ENCODE measurements at places on chromosomes 3 and 15.

DNA sequence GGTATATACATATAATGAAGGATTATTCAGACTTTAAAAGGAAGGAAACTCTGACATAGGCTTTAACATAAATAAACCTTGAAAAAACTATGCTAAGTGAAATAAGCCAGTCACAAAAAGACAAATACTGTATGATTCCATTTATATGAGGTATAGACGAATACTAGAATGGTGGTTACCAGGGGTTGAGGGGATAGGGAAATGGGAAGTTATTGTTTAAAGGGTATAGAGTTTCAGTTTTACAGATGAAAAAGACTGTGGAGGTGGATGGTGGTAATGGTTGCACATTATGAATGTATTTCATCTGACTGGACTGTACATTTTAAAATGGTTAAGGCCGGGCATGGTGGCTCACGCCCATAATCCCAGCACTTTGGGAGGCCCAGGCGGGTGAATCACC is 41.7 kb downstream of the FRMD5 start:
- no peak for DNase-seq

DNA sequence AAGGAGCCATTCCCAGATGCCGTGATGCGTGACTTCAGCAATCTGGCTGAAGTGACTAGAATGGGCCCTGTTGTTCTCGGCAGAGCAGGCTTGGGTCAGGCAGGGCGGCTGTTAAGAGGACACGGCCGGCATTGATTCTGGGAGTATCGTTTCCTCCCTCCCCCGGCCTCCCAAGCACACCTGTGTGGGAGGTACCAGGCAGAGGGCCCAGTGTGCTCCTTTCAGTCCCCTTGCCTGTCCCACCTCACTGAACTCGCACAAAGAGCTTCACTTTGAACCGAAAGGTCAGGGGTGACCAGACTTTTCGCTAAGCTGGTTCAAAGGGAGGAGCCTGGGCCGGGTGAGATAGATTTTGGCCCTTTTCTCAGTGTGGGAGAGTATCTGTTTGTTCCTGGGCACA is 92.7 kb downstream of the CEMIP start:
- no peak for DNase-seq

DNA sequence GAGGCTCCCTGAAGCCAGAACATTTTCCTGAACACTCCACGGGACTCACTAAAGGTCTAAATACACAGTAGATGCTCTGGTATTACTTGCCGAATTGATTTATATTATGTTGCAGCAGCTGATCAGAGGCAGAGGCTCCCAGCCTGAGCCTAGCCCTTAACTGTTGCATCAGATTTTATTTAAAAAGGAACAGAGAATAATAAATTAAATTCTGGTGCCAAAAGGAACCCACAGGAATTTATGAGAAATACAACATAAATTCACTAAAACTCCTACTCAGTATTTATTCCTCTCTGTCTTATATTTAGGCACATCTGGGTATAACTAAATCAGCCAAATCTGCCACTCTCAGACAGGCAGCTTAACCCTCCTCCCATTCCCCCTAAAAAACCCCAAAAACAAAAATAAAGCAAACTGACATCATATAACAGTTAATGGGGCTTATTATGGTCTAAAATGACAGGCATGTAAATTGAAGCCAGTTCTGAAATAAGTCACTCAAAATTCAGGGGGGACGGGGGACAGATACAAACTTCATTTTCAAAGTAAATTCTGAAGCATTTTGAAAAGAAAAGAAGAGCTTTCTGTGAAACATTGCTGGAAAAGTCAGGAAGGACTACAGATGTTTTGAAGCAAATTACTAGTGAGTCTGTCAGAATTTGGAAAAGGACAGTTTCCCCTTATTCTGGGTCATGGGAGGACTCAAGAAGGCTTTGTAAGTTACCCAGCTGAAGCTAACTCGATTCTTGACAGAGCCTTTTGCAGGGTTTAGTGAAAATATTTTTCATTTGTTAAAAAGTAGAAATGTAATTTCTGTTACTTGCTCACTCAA is 53.8 kb upstream of the CORO2B start:
- DNase-seq: no peak

DNA sequence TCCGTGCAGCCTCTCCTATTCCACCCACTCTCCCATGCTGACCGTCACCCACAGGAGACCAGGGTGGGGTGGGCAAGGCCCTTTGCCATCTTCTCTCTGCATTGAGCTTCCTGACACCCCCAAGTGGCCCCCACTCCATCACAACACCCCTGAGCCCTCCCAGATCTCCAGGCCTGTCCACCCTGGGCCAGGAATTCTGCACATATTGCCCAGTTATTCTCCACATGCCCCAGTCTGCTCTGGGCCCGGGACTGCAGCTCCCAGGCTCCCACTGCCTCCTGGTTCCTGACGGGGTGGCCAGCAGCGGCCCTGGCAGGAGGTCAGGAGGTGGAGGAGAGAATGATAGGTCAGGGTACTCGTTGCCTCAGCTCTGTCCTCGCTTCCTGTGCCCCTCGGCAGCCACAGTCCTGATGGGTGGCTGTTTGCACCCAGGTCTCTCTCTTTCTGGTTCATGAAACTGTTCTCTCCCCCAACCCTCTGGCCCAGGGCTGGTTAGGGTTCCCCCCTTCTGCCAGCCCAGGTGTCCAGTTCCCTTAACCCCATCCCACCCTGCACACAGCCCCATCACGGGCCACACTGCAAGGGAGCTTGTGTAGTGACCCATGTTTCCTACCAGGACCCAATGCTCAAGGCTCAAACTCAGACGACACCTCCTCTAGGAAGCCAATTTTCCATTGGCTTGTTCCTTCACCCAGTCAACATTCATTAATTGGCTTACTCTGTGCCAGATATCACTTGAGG is 47.3 kb downstream of the IQSEC1 start:
- DNase-seq: no peak

- DNase-seq: no peak
Measured at GRCh38 chr3:184333190-184333589, 4.2 kb upstream of the FAM131A start.

- DNase-seq: no peak
Measured at GRCh38 chr3:5239602-5240001, 52.1 kb downstream of the EDEM1 start.

DNA sequence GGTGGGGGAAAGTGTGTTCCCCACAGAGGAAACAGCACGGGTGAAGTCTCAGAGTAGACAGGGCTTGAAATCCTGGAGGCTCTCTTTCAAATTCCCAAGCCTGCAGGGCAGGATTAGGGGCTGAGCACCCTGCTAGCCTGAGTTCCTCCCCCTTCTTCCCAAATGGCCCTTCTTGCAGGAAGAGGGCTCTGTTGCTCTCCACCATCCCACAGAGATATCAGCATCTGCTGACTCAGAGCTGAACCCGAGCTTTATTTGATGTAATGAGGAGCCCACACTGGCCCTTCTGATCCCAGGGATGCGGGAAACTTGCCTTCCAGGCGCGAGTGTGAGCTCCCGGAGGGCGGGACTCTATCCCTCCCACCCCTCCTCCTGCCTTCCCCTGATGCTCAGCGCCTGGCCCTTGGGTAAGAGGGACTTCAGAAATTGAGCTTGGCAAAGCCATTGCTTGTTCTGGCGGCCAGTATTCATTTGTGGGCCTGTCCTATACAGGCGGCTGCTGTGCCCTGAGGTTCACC is 1.4 kb upstream of the STRA6 start:
- DNase-seq: no peak

- no peak for DNase-seq
Measured at GRCh38 chr15:57696146-57696545, 10.4 kb upstream of the POLR2M start.

GRCh38 chr15:32042269-32042972 is 12.1 kb downstream of the CHRNA7 start:
- DNase-seq: no peak

- no peak for DNase-seq
Measured at GRCh38 chr3:109685084-109686079, 348.0 kb upstream of the DPPA4 start.

DNA sequence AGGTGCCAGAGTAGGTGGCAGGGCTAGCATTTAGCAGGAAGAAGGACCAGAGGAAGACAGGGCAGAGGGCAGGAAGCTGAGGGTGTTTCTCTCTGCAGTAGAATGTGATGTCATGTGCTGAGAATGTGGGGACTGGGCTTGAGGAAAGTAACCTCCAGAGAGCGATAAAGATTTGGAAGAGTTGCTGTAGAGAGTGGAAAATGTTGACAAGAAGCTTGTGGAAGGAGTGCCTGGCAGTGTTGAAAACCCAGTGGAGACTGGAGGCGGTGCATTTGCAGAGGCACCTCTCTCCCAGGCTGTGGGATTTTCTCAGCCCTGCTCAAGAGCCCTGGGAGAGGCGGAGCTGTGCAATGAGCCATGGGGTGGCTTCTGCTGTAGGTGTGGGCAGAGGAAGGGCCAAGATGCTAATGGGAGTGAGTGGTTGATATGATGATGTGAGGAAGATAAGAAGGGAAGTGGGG is 54.8 kb downstream of the MESD start:
- no peak for DNase-seq

- no peak for DNase-seq
Measured at GRCh38 chr15:57284535-57284934, 91.8 kb upstream of the CGNL1 start.

DNA sequence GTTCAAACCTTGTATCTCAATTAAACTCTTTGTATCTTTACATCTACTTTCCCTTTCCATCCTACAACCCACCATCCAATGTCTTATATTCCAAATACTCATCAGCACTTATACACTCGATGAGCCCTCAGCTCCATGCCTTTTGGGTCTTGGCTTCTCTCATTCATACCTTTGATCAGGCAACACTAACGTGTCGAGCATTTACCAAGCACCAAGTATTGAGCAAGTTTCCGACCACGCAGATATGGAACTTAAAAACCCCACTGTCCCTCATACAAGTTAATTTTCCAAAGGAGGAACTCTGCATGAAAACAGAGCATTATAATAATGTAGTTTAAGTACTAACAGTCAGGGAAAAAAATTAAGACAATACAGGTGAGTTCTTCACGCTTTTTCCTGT is 102.8 kb downstream of the IL1RAP start:
- no peak for DNase-seq

DNA sequence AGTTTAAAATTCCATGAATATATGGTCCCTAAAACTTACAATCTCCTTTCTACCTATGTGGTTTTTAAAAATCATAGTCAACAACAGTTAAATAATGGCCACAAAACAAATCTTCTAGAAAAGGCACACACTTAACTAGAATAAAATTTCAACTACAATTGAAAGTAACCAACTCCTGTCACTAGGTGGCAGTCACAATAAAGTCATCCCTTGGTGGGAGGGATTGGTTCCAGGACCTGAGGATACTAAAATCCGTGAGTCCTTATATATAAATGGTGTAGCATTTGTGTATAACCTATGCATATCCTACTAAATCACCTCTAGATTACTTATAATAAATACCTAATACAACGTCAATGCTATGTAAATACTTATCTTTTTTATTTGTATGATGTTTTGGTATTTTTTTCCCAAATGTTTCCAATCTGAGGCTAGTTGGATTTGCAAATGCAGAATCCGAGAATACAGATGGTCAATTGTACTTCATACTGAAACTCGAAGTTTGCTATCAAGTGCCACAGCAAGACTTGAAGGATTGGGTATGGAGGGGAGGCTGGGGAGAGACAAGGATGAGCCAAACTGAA is 172.6 kb downstream of the FMN1 start:
- DNase-seq: peak; percentile 42

DNA sequence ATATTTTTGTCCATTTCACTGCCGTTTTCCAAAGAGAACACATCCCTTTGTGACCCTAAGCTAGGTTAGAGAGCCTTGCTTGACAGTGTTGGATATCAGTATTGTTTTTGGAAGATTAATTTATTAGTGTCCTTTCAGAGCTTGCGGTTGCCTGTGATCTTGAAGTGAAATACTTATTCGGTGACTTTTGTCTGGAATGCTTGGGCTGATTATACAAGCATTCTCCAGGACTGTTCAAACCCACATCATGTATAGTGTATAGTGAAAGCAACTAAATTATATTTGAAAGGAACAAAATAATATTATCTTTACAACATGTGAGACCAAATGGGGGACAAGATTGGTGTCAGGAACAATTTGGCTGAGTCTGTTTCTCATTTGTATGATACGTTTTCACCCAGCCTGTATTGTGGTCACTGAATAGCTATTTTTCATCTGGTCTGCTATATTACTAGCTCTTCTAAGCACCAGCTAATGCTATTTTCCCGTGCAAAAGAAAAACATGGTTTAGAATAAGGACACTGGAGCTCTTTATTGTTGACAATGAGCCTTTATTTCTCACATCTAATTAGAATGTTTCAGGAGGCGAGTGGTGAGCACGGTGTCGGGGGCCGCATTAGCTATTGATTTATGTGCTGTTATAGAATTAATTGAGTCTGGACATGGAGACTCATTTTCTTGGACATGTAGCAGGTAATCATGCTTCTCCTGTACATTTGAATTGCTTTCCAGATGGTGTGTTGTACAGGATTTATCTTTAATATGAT is 158.1 kb downstream of the APBA2 start:
- DNase-seq: no peak

GRCh38 chr3:182491577-182491976 is 301.7 kb upstream of the ATP11B start:
- DNase-seq: no peak

DNA sequence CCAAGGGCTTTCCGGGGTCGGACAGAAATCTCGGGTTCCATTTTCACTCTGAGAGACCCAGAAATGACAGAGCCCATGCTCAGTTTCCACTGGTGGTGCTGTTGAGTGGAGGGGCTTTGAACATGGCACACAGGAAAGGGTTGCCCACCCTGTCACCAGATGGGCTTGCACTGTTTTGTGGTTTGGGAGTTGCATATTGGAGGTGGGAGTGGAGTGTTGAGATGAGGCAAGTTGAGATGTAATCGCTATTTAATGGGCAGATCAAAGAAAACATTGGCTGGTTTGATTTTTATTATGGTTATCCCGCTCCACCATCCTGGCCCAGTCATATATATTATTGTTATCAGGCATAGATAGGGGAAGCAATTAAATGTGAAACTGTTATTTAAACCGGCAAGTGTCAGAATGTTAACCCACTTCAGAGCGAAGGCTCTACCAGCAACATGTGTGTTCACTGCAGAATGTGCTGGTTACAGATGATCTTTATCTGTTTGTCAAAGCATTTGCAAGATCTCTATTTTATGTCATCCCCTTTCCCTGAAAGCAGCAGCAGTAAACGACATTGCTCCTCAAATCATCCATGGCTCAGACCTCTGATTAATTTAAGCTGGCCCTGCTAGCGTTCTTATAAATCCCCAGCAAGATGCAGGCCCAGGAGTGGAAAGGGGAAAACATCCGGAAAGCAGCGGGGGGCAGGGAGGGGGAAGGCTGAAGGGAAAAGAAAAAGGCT is 58.3 kb upstream of the TSEN2 start:
- DNase-seq: no peak
